ENCODE measurements at places on chromosomes 11 and 22.
A peak's percentile ranks its signal among the peaks of the same experiment; 100 is the strongest.

GRCh38 chr11:10387206-10388083 lies 67.6 kb upstream of the AMPD3 start:
- no peak for DNase-seq

DNA sequence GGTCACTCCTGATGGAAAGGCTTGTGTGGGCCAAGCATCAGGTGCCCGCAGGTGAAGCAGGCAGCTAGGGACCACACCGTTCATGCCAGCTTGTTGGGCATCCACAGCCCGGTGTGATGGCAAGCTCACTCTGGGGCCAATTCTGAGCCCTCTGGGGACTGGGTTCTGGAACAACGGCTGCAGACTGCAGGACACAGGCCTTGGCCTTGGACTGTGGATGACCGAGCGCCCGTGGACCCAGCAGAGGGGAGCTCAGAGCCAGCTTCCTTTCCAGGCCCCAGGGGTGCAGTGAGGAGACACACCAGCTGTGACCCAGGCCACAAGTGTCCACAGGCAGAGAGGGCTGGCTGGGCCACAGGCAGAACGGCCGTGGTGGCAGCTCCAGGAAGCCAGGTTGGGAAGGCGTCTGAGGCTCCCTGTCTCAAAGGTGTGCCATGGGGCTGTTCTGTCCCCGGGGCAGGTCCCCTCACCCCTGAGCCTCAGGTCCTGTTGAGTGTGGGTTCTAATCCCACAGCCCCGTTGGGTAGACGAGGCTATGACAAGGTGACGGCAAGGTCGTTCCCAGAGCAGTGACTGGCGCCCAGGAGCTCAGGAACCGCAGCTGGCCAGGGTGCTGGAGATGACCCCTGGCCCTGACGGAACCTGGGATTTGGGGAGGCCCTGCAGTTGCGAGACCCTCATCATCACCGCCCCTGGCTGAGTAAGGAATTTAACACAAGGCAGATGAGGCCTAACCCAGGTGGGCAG lies 1079.4 kb downstream of the BRD1 start:
- DNase-seq, result no peak

- no peak for DNase-seq
Observed at GRCh38 chr22:19121631-19122142, 525 bp downstream of the DGCR2 start.

- DNase-seq, result no peak
Observed at GRCh38 chr11:2540223-2540991, 95.6 kb downstream of the KCNQ1 start.

DNA sequence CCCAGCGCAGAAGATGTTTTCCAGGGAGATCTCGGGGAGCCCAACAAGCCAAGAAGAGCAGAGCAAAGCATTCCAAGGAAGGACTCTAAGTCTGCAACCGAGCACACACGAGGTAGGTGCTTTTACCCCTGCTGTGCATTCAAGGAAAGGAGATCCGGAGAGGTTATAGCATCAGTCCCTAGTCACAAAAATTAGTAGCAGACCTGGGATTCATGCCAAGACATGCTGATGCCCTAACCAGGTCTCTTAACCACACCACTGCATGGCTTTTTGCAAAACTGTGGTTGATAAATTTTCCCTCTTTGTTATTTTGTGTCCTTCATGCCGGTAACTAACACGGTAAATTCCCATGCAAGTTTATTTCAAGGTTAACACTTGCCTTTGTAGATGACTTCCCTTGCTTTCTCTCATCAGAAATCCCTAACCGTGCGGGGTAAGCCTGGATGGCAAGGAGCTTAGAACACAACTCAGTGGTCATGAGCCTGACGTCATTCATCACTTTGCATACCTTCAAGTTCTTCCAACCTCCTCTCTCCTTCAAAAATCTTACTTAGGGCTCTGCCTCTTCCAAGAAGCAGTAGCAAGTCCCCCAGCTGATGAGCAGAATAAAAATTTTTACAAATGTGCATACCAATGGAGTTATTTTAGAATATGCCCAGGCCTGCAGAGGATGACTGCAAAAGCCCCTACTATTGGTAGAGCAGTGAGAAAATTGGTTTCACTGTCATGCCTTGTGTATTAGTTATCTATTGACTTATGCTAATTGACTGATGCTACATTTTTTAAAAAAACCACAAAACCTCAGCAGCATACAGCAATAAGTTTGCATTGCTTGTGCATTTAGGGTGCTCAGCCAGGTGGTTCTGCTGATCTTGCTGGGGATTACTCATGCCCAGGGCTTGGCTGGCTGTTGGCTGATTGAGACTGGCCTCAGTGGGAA lies 465.1 kb downstream of the MN1 start:
- DNase-seq, result no peak

GRCh38 chr11:83157594-83158356 lies 844 bp downstream of the PCF11 start:
- DNase-seq, result peak; percentile 30

GRCh38 chr11:111089759-111090158 lies 155.8 kb upstream of the POU2AF2 start:
- DNase-seq, result no peak

DNA sequence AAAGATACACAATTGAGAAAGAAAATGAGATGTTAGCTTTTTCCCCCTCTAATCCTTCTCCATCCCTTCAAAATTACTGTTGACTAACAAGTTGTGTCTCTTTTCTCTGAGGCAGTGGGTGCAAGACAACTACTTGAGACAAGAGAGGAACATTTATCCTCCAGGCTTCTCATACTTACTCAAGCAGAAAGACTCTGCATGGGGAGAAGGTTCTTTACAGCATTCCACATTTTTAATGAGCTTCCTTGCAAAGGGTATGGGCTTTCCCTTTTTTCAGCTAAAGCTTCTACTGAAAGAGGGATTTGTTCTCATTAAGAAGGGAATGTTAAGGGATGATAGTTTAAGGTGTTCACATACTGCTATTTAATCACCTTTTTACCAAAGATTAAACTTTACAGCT lies 47.8 kb downstream of the PAX6 start:
- DNase-seq, result no peak

- DNase-seq, result no peak
Observed at GRCh38 chr11:76738618-76739240, 44.4 kb upstream of the TSKU start.

DNA sequence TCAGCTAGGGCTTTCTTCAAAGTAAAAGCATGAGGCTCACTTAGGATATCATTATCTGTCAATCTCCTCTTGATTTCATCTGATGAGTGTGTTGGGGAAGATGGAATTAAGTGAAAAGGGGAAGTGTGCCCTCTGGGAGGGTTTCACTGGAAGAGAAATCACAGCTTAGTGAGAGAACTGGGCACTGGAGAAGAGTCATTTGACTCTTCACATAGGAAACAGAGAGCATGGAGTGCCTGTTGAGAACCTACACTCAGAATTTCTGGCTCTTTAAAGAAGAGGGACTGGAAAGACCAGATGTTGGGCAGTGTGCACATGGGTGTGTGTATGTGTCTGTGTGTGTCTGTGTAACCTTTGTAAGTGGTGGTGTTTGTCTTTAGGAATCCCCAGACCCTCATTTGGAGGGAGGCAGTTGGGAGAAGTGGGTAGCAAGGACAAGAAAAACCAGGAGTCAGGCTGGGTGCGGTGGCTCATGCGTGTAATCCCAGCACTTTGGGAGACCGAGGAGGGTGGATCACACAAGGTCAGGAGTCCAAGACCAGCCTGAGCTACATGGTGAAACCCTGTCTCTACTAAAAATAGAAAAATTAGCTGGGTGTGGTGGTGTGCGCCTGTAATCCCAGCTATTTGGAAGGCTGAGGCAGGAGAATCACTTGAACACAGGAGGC lies 10.0 kb downstream of the STX3 start:
- DNase-seq, result no peak

DNA sequence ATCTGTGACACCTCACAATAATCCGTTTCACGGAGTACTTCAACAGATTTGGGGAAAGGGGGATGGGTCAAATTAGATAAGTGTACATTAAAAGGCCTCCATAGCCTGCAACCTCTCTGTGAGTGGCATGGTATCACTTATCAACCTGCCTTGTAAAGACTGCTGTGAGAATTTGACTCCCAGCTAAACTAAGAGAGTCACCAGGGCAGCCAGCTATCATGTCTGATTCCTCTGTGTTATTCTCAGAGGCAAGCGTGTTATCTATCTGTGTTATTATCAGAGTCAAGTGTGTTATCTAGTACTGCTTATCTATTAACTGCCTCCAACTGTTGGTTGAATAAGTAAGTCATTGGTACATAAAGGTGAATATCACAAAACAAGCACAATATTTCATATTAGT lies 4.1 kb upstream of the FAM83F start:
- no peak for DNase-seq

DNA sequence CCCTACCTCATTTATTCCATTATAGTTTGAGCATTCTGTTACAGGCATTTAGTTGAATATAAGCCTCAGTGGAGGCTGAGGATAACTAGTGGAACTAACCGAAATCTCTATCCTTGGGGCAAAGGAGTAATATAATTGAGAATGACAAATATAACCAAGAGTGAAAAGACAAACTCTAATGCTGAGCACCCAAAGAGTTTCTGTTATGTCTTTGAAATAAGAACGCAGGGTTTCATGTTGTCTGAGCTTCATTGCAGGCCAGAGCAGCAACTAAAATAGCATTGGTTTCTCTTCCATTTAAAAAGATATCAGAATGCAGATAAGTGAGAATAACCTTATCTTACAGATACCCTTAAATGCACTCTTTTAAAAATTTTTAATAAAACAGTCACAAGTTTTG lies 131.8 kb downstream of the SBF2 start:
- DNase-seq, result no peak

- DNase-seq, result no peak
Observed at GRCh38 chr11:108734956-108735559, 70.2 kb downstream of the DDX10 start.

GRCh38 chr11:120749395-120749794 lies 237.8 kb downstream of the GRIK4 start:
- DNase-seq, result no peak

DNA sequence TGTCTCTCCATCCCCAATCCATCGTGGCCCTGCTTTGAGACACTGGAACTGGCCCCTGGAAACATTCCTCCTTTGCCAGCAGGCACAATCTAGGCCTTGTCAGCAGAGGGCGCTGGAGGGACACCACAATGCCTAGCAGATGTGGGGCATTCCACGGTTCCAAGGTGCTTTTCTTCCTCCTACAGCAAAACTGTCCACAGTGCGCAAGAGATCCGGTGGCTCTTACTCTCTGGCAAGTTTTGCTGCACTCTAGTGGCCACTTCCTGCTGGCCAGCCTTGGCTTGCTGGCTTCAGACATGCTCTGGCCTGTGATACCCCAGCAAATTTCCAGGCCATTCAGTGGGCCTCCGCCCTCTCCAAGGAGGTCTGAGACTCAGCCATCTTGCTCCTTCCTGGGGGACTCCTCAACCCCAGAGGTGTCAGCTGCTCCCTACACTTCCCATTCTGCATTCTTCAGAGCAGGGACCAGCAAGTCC lies 17.1 kb upstream of the RBM4B start:
- DNase-seq, result peak; percentile 77

GRCh38 chr11:64472593-64473455 lies 113.9 kb downstream of the RPS6KA4 start:
- no peak for DNase-seq

DNA sequence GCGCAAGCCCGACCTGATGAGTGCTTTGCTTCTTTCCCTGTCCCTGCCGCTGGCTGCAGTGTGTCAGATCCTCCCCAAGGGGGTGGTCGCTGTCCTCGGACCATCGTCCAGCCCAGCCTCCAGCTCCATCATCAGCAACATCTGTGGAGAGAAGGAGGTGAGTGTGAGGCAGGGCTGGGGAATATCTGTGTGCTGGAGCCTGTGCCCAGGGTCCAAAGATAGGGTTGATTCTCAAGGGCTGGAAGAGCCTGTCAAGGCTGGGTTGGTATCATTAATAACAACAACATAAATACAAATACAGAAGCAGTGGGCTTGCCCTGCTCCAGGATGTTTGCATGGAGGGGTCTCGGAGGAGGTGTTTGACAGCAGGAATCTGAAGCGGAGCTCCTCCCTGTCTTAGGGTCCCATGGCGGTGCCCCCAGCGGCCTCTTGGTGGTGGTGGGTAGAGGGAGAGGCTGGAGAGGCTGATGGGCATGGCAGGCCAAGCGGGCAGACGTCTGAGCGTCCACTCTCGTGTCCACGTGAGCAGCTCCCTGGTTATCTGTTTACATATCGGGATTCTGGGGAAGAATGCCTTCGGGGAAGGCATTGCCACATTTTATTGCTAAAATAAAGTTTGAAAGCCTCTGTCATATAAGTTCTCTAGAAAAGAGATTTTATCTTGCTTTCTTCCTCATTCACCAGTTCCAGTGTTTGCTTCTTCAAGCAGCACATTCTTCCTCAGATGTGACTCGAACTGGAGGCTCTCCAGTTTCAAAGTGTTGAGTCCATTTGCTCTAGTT lies 208.4 kb upstream of the TBCEL start:
- no peak for DNase-seq

DNA sequence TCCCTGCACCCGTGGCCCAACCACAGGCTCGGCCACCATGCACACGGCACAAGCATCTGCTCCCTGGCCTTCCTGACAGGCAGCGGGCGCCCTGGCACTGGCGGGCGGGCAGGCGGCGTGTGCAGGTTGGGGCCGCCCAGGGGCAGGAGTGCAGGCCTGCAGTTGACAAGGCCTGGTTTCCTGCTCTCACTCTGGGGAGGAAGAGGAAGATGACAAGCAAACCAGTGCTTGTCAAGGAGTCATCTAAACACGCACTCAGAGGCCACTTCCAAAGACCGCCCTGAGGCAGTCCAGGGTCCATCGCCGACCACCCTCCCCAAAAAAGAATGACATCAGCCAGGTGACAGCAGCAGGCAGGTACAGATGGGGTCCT lies 65.3 kb upstream of the LINC01488 start:
- DNase-seq, result no peak

DNA sequence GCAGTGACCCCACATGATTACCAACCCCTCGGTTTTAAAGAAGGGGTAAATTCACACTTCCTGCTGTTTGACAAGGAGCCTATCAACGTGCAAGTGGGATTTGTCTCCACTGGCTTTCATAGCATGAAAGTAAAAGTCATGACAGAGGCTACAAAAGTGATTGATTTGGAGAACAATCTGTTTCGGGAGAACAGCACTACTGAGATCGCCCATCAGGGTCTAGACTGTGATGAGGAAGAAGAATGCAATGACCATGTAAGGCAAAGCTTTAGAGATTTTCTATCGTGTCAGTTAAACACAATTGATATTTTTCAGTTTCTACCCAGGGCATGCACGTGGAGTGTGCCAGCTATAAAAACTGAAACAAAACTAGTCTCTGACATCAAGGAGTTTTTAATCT lies 41.7 kb downstream of the HORMAD2 start:
- no peak for DNase-seq

- DNase-seq, result no peak
Observed at GRCh38 chr11:5528495-5528894, 12.0 kb upstream of the UBQLNL start.

DNA sequence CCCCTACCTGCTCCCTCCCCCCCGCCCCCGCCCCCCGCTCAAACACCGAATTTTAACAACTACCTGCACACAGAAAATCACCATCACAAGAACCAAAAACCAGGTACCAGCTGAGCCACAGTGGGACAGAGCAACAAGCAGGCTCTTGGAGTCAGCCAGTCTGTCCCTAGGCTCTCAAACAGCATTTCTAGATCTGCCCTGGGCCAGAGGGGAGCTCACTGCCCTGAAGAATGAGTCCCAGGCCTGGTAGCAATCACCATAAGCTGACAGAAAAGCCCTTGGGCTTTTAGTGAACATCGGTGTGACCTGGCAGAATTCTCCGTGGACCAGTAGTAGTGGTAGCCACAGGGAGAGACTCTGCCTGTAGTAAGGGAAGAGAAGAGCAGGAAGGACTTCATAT lies 58.3 kb downstream of the C11orf87 start:
- no peak for DNase-seq
